ENCODE measurements at places on chromosomes 13 and 19.

DNA sequence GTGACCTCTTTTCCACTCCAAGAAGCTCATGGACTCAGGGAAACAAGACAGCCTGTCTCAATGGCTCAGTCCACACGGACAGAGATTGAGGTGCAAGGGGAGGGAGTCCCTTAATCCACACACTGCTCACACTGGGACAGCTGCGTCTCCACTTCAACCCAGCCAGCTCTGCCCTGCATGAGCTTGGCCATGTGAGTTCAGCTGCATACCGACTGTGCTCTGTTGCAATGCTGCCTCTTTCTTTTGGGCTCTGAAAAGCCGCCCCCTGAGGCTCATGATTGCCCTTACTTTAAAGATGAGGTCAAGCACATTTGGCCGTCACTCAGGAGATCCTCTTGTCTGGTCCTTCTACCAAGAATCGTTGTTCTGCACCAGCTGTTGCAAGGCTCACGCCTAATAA, 64.8 kb upstream of the KCTD15 start:
- no peak for DNase-seq

DNA sequence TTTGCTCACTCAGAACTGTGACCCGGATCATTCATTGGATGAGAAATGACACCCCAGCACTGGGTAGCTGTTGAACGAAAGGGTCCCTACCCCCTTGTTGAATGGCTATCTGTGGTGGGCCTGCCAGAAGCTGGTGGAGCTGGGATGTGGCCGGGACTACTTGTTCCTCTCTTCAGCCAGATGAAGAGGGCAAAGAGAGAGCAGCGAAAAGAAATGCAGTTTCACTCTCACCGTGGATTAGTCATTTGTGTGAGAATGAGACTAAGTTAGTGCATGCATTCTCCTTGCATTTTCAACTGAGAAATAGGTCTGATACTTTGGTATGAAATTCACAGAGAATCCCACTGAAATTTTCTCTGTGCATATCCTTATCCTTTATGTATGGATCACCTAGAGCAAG, 553.1 kb downstream of the IRS2 start:
- DNase-seq: no peak

GRCh38 chr13:34241332-34241731, 423.4 kb downstream of the RFC3 start:
- no peak for DNase-seq

GRCh38 chr13:36046672-36047071, 84.5 kb downstream of the DCLK1 start:
- DNase-seq: no peak

GRCh38 chr13:40484101-40484800, 182.2 kb downstream of the FOXO1 start:
- no peak for DNase-seq

- no peak for DNase-seq
Measured at GRCh38 chr13:95204231-95204765, 97.0 kb downstream of the ABCC4 start.

DNA sequence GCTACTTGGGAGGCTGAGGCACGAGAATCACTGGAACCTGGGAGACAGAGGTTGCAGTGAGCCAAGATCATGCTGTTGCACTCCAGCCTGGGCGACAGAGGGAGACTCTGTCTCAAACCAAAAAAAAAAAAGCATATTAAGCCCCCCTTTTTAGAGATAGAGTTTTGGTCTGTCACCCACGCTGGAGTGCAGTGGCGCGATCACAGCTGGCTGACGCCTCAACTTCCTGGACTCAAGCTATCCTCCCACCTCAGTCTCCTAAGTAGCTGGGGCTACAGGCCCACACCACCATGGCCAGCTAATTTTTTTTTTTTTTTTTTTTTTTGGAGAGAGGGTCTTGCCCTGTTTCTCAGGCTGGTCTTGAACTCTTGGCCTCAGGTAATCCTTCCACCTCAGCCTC, 34.2 kb upstream of the MAP3K10 start:
- no peak for DNase-seq

GRCh38 chr19:6099599-6099998, 10.7 kb downstream of the RFX2 start:
- DNase-seq: no peak

DNA sequence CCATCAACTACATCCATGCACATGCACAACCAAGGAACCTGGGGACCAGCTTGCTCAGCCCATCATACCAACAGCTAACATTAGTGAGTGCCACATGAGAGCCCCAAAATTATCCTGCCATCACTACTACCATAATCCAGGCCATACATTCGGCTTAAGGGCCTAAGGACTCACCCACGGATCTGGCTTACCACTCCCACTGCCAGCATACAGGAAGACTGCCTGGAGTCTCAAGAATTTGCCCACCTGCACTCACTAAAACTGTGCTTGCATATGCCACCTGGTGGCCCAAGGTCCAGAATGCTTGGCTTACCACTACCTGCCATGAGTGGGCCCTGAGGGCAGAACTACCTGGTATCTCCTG, 1562.9 kb upstream of the PRR20A start:
- no peak for DNase-seq

GRCh38 chr19:21751384-21751783, 16.0 kb downstream of the ZNF100 start:
- no peak for DNase-seq

DNA sequence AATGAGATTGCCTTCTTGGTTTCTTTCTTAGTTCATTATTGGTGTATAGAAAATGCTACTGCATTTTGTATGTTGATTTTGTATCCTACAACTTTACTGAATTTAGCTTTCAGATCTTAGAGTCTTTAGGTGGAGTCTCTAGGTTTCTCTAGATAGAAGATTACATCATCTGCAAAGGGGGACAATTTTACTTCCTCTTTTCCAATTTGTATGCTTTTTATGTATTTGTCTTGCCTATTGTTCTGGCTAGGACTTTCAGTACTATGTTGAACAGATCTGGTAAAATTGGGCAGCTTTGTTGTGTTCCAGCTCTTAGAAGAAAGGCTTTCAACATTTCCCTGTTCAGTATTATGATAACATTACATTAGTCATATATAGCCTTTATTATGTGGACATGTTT, 101.0 kb upstream of the SPRY2 start:
- DNase-seq: no peak

DNA sequence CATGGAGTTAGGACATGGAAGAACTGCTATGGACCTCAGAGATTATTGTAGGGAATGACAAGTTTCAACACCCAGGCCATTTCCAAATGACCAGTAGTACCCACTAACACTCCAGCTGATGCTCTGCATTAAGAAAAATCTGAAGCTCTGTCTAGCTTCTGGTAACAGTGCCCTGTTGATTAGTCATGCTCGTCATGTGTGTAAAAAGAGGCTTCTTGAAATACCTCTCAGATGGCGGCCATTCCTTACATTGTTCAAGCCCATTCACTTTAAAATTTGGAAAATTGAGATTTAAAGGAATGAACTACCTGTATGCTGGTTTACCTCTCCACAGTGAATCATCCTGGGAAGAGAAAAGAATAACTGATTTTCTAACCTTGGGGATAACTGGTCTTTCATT, 527.9 kb upstream of the ARGLU1 start:
- no peak for DNase-seq

GRCh38 chr13:61110732-61111131, 304.9 kb downstream of the PCDH20 start:
- no peak for DNase-seq

DNA sequence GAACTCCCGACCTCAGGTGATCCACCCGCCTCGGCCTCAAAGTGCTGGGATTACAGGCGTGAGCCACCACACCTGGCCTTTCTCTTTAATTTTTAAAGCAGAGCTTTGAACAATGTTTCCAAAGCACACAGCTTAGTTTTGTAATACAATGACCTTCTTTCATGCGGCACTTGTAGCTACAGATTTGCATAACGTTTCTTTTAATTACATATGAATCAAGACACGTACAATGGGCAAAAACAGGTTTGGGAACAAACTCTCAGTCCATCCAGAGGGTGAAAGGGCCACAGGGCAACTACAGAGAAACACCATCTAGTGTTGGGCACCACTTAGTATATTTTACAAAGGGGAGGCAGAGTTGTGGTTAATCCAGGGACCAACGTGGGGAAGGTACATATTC, 19.0 kb upstream of the S1PR4 start:
- DNase-seq: no peak

DNA sequence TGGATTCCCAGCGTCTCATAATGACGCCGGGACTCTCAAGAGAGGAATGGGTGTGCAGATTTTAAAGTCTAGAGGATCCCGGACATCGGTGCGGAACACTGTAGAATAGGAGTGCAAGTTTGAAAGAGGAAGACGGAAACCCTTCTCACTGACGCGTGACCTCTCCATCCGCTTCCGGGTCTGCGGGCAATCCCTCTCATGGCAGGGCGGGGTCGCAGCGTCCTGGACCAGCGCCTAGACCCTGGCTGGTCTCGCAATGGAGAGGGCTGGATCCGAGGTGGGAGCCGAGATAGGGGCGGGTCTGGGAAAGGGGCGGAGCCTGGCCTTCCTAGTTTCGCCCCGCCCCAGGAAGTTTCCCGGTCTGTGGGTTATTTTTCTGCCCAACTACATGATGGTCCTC, 4.6 kb upstream of the ZNF845 start:
- no peak for DNase-seq

DNA sequence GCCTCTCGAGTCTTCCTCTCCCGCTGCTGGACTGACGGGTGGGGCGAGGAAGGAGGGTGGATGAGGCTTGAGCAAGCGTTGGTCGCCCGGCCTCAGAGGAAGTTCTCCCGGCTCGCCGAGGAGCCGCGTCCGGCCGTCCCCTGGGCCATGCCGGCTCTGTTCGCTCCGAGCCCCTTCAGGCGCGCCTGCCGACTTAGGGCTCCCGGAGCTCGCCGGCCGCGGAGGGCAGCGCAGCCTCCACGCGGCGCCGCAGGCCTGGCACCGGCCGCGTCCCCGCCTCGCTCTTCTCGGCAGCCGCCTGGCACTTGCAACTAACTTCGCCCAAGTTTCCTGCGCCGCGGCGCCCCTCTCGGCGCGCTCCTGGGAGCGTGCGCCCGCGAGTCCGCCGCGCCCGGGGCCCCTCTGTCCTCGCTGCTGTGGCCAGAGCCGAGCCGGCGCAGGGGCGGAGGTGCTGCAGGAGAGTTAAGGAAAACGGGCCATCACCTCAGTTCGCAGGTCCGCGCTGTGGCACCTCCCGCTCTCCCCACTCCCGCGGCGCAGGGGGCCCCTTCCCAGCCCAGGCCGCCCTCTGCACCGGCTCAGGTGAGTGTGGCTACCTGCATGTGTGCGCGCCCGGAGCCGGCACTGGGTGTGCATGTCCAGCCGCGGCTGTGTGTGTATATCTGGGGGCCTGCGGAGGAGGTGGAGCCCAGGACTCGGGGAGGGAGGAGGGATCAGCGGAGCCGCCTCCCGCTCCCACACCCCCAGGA, 641 bp upstream of the SOX21 start:
- DNase-seq: no peak

GRCh38 chr19:15829786-15830185, 14.3 kb upstream of the OR10H1 start:
- DNase-seq: no peak
